PC-3 (cell line): ENCODE measurements at places on chromosomes 11 and 22.

- DNase-seq: no peak
These were observed 110.2 kb downstream of the RBFOX2 start for GRCh38 chr22:35918456-35918855.

- DNase-seq: no peak
These were observed at the start of gene PTGDR2 for GRCh38 chr11:60855726-60856633. PTGDR2 (minus strand) TSS chr11:60855950; CDS start chr11:60853722, 2,228 bp downstream.

- no peak for DNase-seq
These were observed 237.4 kb downstream of the TTC28 start for GRCh38 chr22:28442264-28442710.

GRCh38 chr22:29300467-29300806, 6.0 kb upstream of the GAS2L1 start:
- DNase-seq: no peak

GRCh38 chr22:23622634-23623033, 9.5 kb downstream of the DRICH1 start:
- DNase-seq: peak; percentile 38

- no peak for DNase-seq
These were observed 11.5 kb downstream of the TSKU start for GRCh38 chr11:76794371-76795289.

- no peak for DNase-seq
These were observed 943 bp downstream of the DUSP8 start for GRCh38 chr11:1570896-1571759.

DNA sequence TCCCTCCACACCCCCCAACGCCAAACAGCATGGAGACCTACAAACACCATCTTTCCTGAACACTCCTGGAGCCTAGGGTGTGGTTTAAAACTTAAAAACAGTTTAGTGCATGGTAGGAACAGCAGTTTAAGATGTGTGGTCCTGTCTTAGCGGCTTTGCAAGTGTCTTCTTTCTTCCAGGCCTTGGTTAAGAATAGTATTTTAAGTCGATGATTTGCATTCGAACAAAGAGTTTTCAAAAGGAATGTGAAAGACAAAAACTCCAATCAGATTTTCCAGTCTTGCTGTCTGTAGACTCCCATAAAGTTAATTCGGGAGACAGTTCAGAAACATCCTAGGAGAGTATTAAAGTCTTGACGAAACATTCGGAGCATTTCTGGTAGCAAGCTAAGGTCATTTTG, 3.7 kb downstream of the FGF4 start:
- no peak for DNase-seq

GRCh38 chr11:75423721-75424120, 9.3 kb downstream of the KLHL35 start:
- no peak for DNase-seq

DNA sequence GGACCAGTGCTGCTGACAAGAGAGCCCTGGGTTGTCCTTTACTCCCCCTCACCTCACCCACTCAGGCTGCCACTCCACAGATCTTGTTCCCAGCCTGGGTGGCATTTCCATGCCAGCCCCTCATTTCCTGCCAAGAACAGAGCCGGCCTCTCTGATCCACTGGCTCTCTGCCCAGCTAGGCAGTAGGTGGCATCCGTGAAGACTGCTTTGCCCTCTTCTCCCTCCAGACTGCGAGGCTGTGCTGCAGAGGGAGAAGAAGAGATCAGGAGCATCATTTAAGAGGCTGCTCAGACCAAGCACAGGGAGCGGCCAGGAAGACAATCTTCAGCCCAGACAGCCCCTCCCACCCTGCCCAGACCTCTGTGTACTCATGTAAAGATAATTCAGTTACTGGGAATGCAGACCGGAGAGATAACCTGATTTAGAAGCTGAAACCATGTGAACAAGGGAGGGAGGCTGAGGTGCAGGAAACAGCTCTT, 126.9 kb upstream of the NCAM1 start:
- no peak for DNase-seq

- no peak for DNase-seq
These were observed 313.6 kb upstream of the ANO3 start for GRCh38 chr11:26018336-26018735.

GRCh38 chr11:118859973-118860372, 23.7 kb upstream of the CXCR5 start:
- no peak for DNase-seq

- no peak for DNase-seq
These were observed 7.6 kb upstream of the CTR9 start for GRCh38 chr11:10743354-10744000.

DNA sequence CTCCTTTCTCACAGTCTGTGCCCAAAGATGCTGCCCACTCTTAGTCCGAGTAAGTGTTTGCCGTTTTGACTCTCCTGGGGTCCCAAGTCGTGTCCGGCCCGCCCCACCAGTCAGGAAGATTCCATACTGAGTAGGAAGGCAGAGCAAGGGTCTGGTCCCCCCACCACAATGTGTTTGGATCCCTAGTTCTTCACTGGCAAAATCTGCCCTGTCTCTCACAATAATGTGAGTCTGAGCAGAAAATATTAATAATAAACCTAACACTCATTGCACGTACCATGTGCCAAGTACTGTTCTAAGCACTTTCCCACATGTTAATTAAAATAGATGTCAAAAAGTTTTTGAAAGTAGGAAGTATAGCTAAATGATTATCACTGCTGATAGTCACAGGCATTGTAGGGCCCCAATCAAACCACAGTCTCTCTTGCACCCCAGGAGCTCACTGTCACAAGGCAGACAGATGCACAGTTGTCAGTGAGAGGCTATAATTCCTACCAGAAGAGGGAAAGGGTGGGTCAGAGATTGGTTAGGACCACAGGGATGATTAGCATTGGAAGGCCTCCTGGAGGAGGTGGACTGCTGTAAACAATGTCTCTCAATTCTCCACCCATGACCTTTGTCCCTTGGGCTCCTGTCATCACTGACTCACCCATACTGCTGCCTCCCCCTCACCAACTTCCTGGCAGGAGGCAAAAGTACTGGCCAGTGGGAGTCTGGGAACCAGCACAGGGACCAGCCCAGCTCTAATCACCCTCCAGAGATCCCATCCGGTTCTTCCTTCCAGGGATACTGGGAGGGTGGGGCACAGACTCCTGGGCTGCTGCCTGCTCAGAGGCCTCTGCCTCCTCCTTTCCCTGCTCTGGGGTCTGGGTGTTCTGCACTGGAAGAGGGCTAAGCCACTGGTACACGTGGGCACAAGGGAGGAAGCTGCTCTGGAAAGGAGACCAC, 1.0 kb upstream of the POLD4 start:
- DNase-seq: peak; percentile 99
